ENCODE measurements at places on chromosomes 12 and 14.

GRCh38 chr12:5295996-5296395 is 135.9 kb upstream of the NTF3 start:
- no peak for DNase-seq

DNA sequence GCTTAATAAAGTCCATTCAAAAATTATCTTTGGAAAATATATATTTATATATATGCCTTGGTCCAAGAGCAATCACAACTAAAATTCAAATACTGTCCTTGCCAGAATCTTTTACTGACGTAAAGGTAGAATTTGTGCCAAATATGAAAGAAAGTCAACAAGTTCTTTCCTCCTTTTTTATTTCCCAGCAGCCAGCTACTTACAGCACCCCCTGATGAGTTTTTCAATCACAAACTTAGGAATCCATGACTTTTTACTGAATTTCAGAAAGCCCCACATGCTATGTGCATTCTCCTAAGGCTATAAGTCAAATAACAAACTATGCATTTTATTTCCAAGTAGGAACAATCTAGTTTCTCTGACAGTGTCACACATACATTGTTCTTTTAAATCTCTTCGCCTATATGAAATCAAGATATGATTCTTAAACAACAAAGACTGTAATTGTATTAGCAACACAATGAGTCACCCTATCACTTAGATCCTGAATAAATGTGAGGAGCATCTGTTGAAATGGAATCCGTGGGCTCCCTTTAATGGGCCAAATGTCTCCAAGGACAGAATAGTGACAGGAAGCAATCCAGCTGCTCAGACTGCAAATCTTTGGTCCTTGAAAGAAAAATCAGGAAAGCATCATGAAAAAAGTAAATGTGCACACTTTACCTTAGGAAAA is 271.4 kb downstream of the DUSP6 start:
- no peak for DNase-seq

GRCh38 chr14:94051115-94051514 is 25.0 kb downstream of the OTUB2 start:
- DNase-seq: peak; percentile 30

DNA sequence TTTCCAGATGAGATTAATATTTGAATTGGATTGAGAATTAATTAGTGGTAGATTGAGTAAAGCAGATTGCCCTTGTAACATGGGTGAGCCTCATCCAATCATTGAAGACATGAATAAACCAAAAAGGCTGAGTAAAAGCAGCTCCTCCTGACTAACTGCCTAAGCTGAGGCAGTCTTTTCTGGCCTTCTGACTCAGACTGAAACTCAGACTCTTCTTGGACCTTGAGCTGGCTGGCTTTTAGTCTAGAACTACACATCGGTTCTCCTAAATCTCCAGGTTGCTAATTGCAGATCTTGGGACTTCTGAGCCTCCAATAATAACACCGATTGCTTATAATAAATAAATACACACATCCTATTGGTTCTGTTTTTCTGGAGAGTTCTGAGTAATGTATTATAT is 24.0 kb downstream of the FKBP11 start:
- no peak for DNase-seq

GRCh38 chr12:119274636-119275065 is 59.9 kb upstream of the CCDC60 start:
- no peak for DNase-seq

Measured in caudate nucleus (tissue), 63 donors.